ENCODE measurements at places on chromosomes 3 and 15.

- no peak for DNase-seq
These were observed 15.9 kb downstream of the ABTB1 start for GRCh38 chr3:127688416-127689265.

GRCh38 chr3:10551821-10552630, 46.6 kb upstream of the ATP2B2 start:
- no peak for DNase-seq

DNA sequence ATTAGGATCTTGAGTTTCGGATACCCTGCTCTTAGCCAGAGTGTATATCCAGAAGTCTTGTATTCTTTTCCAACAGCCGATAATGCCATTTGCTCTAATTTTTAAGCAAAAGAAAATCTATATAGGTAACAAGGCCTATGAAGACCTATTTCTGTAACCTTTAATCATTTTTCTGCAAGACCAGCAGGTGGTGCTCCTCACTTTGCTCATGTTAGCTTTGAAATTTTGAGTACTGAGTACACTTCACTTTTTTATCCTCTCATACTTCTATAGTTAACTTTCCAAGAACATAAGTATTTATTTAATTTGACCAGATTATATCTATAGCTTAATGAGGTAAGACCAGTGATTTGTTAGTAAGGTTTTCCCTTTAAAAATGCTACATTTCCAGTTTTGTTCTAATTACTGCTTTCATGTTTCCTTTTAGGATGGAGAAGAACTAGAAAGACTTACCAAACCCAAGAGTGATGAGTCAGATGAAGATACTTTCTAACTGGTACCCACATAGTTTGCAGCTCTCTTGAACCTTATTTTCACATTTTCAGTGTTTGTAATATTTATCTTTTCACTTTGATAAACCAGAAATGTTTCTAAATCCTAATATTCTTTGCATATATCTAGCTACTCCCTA, 20.5 kb downstream of the SLC35A5 start:
- DNase-seq = no peak

GRCh38 chr3:197926418-197926817, 23.6 kb upstream of the RPL35A start:
- no peak for DNase-seq

DNA sequence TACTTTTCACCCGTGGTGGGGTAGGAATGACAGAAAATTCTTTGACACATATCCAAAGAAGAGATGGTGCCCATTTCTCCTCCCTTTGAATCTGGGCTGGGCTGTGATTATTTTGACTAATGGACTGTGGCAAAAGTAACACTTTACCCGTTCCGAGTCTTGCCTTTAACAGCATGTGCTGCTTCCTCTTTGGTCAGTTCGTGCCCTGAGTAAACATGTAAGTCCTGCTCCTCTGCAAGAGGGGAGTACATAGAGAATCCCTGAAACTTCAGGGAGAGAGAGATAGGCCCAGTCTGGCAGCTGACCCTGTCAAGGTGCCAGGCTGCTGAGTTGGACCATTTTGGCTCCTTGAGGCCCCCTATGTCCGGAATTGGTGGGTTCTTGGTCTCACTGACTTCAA, 243.1 kb downstream of the EPHB1 start:
- no peak for DNase-seq

DNA sequence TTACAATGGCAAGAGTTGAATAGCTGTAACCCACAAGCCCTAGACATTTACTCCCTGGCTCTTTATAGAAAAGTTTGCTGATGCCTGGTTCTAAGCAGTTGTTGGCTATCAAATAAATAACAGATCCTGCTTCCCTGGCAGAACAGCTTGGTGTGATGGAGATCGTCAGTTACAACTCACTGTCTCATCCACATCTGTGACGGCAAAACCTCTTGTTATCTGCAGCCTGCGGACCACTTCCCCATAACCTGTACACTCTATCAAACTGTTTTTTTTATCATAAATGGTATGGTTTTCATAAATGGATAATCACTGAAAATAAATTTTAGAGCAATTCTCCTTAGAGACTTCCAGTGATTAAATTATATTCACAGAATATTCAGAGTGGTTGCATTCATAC, 14.1 kb downstream of the ZDHHC3 start:
- DNase-seq = no peak

All from esophagus squamous epithelium (tissue), 5 donors.